ENCODE measurements at places on chromosomes 13 and 19.

DNA sequence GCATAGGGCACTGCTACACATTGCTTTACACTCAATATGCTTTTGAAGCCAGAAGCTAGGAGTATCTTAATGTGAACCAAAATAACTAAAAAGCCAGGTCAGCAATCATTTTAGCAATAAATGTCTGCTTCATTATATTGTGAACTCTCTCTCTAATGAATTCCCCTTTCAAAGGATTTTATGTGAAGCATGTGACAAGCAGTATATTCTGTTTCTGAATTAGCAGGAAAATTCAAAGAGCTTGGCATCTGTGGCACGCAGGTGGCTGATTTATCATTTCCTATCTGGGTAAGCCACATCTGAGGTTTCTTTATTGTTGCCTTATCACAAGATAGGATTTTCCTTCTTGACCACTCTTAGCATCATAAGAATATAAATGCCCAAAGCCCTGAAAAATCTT is 56.8 kb upstream of the KLF12 start:
- no peak for DNase-seq

GRCh38 chr13:29624997-29625396 is 29.5 kb upstream of the SLC7A1 start:
- DNase-seq = no peak

- DNase-seq = no peak
Observed at GRCh38 chr13:101930331-101930730, 471.5 kb downstream of the FGF14 start.

GRCh38 chr19:15315101-15315500 is 17.2 kb downstream of the BRD4 start:
- no peak for DNase-seq
